ENCODE measurements at places on chromosomes 1 and 21.

- no peak for DNase-seq
These were observed 66.1 kb downstream of the TTC3 start for GRCh38 chr21:37139154-37139553.

DNA sequence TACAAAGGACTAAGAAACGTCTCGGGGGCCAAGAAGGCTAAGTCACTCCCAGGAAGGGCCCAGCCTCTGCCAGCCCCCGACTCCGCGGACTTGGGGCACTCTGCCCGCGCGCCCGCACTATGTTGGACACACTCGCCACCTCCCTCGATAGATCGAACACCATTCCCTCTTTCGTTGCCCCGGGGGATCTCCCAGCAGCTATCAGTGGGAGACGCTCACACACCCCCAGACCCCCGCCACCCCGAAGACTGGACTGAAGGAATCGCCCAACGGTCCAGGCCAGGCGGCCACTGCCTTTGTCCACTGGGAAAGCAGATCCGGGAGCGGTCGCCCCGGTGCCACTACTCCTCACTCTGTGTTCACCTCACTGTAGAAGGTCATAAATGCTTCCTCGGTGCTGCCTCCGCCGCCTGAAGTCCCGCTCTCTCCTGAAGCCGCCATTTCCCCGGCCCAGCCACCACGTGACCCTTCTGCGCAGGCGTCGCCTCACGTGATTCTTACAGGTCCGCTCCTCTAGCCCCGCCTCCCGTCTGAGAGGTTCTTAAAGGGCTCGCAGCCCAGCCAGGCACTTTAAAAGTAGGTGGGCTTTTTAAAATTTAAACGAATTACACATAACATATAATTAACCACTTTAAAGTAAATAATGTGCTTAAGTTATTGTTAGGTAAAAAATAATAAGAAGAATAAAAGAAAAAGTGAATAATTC lies at the start of gene DNAJC8:
Gene DNAJC8, minus strand, starts transcription at position 472 of the 706 bp plus-strand sequence. Its CDS starts 31 bp downstream, at position 441.
- no peak for DNase-seq

- no peak for DNase-seq
These were observed 2.3 kb upstream of the EFCAB14 start for GRCh38 chr1:46721204-46721603.

GRCh38 chr1:29688471-29689365 lies 452.4 kb downstream of the PTPRU start:
- DNase-seq: no peak

- no peak for DNase-seq
These were observed 148.6 kb downstream of the ST6GALNAC5 start for GRCh38 chr1:77015748-77016341.

GRCh38 chr1:223825767-223826748 lies 19.7 kb downstream of the TP53BP2 start:
- DNase-seq: no peak

GRCh38 chr21:35163411-35163810 lies 114.3 kb upstream of the RUNX1 start:
- DNase-seq: no peak

DNA sequence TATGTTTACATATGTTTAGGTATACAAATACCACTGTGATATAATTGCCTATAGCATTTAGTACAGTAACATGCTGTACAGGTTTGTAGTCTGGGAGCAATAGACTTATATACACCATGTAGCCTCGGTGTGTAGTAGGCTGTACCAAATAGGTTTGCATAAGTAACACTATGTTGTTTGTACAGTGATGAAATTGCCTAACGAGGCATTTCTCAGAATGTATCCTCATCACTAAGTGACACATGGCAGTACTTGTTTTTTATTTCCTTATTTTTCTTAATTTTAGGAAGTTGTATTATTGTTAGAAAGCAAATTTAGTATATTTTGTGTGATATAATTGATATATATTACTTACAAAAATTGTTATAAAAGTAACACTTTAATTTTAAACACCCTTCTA lies 840.9 kb downstream of the LTN1 start:
- DNase-seq: no peak

DNA sequence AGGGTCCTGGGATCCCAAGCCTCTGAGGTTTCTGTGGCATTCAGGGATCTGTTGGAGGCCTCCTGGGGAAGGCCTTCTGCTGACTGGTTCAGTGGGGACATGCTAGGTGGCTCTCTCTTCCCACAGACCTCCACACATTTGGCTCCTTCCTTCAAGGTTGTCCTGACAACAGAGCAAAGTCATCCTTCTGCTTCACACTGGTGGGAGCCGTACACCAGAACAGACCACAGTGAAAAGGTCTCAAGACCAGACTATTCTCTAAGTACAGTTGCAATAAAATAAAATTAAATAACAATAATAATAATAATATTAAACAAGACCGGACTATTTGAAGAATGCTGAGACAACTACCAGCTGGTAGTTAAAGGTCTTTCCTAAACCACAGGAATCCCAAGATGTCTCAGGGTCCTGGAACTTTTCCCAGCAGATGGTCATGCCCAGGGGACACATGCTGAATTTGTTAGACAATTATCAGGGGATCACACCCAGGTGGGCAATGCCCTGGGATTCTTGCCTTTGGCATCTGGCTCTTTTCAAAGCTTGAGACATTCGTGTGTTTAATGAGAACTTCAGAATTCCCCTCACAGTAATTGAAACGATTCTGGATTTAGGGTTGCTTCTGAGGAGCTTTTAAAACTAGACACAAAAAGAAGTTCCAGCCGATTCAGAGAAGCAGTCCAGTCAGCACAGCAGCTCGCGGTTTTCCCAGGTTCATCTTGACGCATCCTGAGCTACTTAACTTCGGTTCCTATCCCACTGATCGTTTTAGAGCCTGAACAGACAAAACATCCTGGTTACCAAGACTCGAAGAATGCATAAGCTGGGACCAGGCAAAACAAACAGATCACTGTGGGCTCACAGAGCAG lies 22.9 kb downstream of the HTR1D start:
- DNase-seq: no peak

DNA sequence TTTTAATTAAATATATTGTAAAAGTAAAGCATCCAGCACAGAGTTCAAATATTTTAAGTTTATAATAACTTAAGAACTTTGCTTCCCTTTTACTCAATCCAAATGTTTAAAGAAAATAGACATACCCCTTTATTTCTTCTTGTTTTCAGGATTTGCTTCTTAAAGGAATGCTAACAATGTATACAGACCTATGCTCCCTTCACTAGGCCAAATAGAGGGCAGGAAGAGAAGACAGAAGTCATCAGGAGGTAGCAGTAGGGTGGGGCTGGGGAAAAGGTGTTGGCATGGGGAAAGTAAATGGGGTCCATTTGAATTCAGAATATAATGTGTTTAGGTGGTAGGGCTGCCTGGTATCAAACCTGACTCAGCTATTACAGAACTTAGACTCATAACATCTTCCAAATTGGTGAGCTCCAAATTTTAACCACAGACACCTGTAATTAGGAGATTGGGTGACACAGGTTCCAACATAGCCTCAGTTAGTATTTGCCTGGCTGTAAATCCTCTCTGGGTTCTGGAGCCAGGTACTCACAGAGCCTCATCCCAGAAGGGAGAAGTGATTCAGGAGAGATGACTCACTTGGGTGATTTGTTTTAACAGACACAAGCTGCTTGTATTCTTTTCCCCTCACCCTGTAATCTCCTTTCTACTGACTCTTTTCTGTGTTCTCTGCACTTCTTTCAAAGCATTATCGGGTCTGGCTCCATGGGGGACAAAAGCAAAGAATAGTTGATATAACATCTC lies 60.1 kb upstream of the DUSP10 start:
- DNase-seq: no peak

DNA sequence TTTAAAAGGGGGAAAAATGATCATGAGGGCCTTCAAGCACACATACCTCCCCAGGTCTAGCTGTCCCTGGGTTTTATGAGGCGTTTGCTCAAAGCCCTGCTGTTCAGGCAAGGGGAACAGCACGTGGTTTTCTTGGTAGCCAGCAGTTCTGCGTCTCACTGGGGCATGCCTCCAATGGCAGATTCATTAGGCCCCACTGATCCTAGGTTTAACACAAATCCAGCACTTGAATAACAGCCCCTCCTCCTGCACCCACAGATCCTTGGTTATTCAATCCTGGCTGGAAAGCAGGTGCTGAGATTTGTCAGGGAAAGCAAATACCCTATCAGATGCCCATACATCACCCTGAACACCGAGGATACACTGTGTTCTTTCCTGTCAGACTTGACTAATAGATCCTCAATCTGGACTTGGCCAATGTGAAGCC lies 106.4 kb downstream of the ZC3H11B start:
- no peak for DNase-seq

DNA sequence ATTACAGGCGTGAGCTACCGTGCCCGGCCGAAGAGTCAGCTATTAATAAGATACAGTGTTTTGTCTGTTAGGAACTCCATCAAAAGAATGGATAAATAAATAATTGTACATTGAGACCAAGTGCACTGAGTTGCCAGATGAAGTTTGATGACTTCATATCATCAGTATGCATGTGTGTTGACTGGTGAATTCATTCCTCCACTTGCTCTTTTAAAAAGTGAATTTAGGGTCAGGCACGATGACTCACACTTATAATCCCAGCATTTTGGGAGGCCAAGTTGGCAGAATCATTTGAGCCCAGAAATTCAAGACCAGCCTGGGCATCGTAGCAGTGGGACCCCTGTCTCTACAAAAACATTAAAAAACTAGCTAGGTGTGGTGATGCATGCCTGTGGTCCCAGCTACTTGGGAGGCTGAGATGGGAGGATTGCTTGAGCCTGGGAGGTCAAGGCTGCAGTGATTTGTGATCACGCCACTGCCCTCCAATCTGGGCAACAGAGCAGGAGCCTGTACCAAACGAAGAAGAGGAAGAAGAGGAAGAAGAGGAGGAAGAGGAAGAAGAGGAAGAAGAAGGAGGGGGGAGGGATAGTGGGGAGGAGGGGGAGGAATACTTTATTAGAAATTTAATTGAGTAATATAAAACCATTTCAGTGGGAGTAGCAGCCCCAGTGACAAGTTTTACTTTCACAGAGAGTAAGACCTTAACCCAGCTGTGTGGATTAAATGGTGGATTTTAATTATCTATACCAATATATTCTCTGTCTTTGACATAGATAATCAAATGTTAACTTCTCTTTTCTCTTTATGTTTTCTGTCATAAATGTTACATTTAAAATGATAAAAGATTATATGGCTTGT lies 74.9 kb downstream of the CCDC18 start:
- no peak for DNase-seq

DNA sequence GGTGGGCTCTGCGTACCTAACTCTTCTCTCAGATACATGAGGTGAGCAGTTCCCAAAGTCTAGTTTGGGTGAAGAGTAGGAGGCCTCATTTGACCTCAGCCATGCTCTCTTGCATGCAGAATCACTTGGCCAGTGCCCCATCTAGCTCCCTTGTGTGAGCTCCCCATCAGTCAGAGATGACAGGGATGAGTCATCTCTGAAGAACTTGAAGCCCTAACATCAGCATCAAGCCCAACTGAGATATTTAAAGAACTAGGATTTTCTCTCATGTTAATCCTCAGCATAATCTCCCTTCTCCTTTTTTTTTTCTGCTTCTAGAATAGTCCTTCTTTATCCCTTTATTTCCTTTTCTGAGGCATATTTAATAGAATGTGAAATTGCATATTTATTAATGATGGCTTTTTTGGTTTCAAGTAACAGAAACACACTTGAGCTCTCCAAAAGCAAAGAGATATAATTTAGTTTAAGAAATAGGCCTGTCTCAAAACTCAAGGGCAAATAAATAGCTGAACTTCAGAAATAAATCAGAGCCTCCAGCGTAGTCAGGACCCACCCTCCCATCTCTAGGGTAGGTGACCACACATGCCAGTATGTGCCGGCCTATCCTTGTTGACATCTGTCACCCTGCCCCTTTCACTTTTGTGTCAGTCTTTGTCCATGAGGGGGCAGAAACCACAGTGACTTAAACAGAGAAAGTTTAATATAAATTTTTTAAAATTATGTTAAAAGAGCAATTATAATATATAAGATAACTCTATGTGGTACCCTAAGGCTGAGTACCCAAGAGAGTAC lies 112.3 kb downstream of the TSEN15 start:
- DNase-seq: no peak

DNA sequence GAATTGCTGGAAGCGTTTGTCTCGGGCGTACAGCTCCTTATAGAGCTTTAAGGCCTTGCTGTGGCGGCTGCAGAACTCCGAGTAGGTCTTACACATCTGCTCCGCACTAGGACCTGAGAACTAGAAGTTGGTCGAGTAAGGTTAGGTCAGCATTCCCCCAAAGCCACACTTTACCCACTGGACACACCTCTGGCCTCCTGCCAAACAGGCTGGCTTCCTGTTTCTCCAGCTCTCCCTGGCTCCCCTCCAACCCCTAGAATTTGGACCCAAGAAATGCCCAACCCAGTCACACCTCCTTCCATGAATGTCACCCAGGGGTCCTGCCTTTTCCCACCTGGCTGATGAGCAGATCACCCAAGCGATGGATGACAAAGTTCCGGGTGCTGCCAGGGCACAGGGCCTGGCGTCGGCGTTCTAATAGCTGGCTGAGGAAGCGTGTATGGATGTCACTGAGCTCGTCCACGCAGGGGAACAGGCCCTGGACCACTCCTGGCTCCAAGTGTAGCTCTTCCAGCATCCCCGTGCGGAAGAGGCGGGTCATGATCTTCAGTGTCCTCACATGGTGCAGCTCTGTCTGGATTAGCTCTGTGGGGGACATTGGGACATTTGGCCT lies 15.6 kb downstream of the ARHGEF2 start:
- DNase-seq: no peak

- no peak for DNase-seq
These were observed 169.4 kb downstream of the RASAL2 start for GRCh38 chr1:178263341-178263740.

GRCh38 chr1:230463326-230463725 lies 37.2 kb upstream of the PGBD5 start:
- no peak for DNase-seq

GRCh38 chr21:30979054-30979453 lies 59.2 kb downstream of the KRTAP19-8 start:
- no peak for DNase-seq

DNA sequence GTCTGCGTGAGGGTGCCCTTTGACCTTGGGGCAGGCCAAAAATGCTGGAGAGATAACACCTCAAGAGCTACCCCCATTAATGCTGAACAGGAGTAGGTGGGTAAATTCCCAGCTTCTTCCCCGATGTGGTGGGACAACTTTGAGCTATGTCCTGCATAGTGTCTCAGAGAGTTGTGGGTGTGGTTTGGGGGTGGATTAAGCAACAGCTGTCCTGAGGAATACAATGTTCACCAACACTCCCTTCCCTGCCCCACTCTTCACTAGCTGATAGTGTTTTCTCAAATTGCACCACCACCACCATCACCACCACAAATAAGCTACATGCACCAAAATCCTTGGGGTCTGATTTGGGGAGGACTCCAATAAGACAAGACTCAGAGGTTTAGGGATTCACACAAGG lies 258.4 kb downstream of the HLX start:
- no peak for DNase-seq

- DNase-seq: no peak
These were observed 11.4 kb upstream of the ERI3 start for GRCh38 chr1:44366371-44366975.
